Upper lobe of right lung (tissue), 1 donor: ENCODE measurements at places on chromosomes 12 and 14. TPM values are rescaled to one million over a fixed set of nuclear protein-coding genes. Genes with fewer than 3 reads are reported as not detected.

SLCO1C1 gene
- 0.96 TPM for total RNA-seq

CTSG gene
- total RNA-seq, result 9.7 TPM

GRCh38 chr12:25328072-25328712 lies 77.5 kb upstream of the KRAS start:
- no peaks in the 10 kb centered on the region for H3K4me1 ChIP-seq
- no peaks in the 10 kb centered on the region for H3K36me3 ChIP-seq
- DNase-seq, result no peak
- no peak overlapping the region for H3K4me3 ChIP-seq
- H3K27ac ChIP-seq, result no peak overlapping the region

DNA sequence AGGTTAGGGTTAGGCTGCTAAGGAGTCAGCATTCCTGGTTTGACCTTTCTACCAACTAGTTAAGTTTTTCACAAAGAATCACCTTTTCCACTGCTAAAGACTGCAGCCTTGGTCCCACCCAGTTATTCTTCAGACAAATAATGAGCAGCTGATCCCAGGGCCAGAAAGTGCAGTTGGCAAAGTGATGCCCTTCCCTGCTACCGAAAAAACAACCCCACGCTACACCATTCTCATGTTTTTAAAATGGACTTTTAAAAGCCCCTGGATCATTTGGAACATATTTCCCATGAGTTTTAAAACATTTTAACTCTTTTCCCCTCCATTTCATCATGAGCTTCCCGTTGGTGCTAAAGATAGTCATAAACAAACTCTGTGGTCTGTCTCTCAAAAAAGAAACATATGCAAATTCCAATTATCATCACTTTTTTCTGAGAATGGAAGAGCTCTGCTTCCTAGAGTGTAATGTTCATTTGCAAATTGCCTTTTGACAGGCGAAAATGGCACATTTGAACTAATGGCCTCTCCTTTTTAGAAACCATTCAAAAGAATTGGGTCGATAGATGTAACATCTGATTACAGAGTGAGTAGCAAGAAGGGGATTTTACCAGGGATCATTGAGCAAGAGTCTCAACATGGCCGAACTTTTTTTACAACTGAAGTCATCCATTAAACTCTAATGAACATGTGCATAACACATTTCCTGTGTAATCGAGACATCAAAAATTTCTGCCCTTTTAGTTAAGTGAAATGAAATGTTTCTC lies 129.3 kb upstream of the RAP1B start:
- no peaks in the 10 kb centered on the region for H3K36me3 ChIP-seq
- no peaks in the 10 kb centered on the region for H3K27me3 ChIP-seq
- no peaks in the 10 kb centered on the region for H3K4me1 ChIP-seq
- no peak overlapping the region for H3K4me3 ChIP-seq
- DNase-seq, result no peak

GRCh38 chr14:74085047-74085637 lies 386 bp downstream of the LIN52 start:
- peak overlapping the region; percentile 81 for H3K27ac ChIP-seq
- H3K4me1 ChIP-seq, result peaks cover 19% of the 10 kb centered on the region
- no peak for DNase-seq
- no peaks in the 10 kb centered on the region for H3K36me3 ChIP-seq
- H3K27me3 ChIP-seq, result no peaks in the 10 kb centered on the region

DNA sequence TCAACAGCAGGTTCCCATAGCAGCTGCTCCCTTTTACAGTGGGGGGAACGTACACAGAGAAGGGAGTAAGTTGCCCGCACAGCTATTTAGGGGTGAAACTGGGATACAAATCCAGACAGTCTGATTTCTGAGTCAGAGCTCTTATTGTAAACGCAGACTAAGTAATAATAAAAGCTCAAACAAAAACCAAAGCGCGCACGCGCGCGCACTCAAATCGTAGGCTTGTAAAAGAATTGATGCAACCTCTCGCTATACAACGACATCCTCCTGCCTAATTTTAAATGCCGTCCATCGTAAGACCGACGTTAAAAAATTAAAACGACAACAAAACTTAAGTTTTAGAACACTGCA lies 747 bp upstream of the DACT1 start:
- H3K27me3 ChIP-seq, result no peaks in the 10 kb centered on the region
- peak overlapping the region; percentile 60 for H3K27ac ChIP-seq
- DNase-seq, result peak; percentile 70
- peaks cover 16% of the 10 kb centered on the region for H3K4me1 ChIP-seq
- peak overlapping the region; percentile 67 for H3K4me3 ChIP-seq
- H3K36me3 ChIP-seq, result peaks cover 6% of the 10 kb centered on the region

DNA sequence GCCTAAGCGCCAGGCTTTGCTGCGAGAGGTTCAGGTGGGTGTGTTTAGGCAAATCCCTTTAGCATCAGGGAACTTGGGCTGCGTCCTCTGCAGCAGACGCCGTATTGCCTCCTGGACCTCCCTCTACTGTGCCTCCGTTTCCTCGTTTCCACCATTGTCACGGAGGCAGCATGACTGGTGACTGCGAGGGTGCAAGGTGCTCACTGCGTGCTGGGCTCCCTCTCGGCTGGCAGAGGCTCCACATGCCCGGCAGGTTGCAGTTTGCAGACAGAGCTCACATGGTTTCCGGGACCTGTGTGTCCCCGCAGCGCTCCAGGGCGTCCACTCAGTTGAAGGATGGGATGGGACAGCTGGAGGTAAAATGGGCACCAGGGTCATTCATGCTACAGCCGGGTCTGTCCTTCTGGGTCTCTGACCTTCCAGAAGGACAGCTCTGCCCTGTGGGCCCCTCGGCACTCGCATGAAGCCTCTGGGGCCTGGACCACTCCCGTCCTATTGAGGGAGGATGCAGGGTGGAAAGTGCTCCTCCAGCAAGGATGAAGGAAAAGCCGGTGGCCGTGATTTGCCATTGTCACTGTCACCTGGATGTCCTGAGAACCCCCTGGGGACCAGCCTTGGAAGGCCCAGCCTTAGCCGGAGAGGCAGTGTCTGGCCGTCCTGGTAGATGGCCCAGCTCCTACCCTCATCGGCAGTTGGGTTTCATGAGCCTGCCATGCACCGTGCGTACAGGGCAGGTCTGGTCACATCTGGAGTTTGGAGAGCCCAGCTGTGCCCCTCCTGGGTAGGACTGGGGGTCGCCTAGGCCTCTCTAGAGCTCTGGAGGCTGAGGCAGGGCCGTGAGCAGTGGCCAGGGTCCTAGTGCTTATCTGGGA lies 146.5 kb downstream of the KIF26A start:
- H3K27me3 ChIP-seq, result no peaks in the 10 kb centered on the region
- H3K27ac ChIP-seq, result no peak overlapping the region
- DNase-seq, result peak; percentile 46

- DNase-seq, result no peak
- peaks cover 5% of the 10 kb centered on the region for H3K4me1 ChIP-seq
- H3K36me3 ChIP-seq, result no peaks in the 10 kb centered on the region
Measured at GRCh38 chr12:25051656-25052195, 102.8 kb upstream of the BCAT1 start.

GRCh38 chr12:132413931-132414588 lies 75.9 kb upstream of the FBRSL1 start:
- no peak overlapping the region for H3K4me3 ChIP-seq
- peaks cover 20% of the 10 kb centered on the region for H3K27me3 ChIP-seq
- DNase-seq, result no peak
- no peaks in the 10 kb centered on the region for H3K36me3 ChIP-seq
- no peak overlapping the region for H3K27ac ChIP-seq

GRCh38 chr14:23933108-23933741 lies 20.3 kb upstream of the DHRS4 start:
- no peaks in the 10 kb centered on the region for H3K27me3 ChIP-seq
- H3K4me1 ChIP-seq, result no peaks in the 10 kb centered on the region
- no peak overlapping the region for H3K27ac ChIP-seq
- H3K36me3 ChIP-seq, result no peaks in the 10 kb centered on the region
- no peak for DNase-seq
